CD4-positive, alpha-beta T cell treated with Interleukin-10 for 1 hour (primary cell): ENCODE measurements at places on chromosomes 16 and 17.

- DNase-seq: no peak
Measured at GRCh38 chr17:35019386-35020179, 39.3 kb downstream of the LIG3 start.

GRCh38 chr17:57260325-57261083 is 4.2 kb downstream of the MSI2 start:
- no peak for DNase-seq

- DNase-seq: peak; percentile 30
Measured at GRCh38 chr17:57739402-57740234, 5.5 kb downstream of the CCDC182 start.

DNA sequence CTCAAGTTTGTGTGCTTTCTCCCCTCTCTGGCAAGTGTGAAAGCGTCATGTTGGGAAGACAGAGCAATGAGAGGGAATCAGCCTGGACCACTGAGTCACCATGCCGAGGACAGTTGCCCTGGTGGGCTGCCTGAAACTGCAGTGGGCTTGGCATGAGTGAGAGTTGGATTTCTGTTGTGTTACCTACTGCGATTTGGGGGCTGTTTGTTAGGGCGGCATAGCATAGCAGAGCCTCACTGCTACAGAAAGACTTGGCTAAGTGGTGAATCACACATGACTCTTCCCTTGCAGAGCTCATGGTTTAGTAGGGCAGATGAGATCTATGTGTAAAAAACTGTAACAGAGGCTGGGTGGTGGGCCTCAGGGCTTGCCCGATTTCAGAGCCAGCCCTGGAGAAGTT is 324.6 kb downstream of the C16orf95 start:
- DNase-seq: no peak

GRCh38 chr16:14041164-14041563 is 30.0 kb upstream of the MRTFB start:
- DNase-seq: no peak

DNA sequence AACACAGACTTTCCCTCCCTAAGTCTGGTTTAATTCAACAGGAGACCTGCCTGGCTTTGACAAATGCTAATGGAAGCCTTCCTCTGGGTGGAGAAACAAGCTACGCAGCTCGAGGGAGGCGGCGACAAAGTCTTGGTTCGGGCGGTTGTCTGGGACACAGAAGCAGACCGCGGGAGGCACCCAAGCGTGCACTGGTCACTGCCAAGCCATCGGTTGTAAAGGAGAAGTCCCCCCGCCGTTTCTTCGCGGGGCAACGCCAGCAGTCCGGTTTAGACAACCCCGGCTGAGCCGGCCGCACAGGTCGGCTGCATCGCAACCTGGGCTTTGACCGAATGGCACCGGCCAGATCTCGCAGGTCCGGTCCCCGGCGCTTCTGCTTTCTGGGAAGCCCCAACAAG is 586 bp downstream of the GLYR1 start:
- peak; percentile 29 for DNase-seq

DNA sequence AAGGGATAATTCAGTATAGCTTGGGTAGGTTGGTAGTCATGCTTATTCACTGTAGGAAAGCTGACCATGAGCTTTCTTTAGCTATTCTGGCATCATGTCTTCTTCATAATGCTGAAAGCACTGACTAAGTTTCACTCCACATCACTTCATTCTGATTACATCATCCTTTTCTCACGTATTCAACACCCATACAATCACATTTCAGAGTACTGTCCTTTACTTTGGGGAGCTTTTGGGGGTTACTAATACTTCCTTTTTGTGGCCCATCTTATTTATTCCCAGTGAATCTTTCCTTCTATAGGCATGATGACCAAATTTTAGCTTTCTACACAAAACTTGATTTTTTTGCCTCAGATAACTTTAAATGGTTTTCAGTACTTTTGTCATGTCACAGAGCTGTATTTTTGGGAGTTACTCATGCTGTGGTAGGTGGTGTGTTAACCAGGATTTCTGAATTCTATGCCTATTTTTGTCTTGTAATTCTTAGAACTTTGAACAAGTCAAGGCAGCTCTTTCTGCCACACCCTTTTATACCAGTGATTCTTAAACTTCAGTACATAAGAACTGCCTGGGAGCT is 23.5 kb downstream of the TADA2A start:
- no peak for DNase-seq

- DNase-seq: no peak
Measured at GRCh38 chr17:32102172-32102571, 40.1 kb upstream of the RHOT1 start.

DNA sequence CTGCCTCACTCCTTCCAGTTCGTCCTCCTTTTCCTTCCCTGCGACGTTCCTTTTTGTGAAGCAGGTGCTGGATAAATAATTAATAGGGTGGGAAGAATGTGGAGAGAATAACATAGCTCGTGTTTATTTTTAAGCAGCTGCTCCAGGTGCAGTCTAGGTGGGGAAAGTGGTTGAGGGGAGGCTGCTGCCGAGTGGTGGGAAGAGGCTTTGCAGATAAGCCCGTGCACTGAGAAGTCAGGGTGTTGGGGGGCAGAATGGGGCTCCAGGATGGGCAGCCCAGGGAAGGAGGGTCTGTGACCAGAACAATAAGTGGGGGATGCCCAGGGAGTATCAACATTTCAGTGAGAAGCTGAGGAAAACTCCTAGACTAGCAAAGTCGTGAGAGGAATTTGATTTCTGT is 300.5 kb downstream of the CPPED1 start:
- no peak for DNase-seq

DNA sequence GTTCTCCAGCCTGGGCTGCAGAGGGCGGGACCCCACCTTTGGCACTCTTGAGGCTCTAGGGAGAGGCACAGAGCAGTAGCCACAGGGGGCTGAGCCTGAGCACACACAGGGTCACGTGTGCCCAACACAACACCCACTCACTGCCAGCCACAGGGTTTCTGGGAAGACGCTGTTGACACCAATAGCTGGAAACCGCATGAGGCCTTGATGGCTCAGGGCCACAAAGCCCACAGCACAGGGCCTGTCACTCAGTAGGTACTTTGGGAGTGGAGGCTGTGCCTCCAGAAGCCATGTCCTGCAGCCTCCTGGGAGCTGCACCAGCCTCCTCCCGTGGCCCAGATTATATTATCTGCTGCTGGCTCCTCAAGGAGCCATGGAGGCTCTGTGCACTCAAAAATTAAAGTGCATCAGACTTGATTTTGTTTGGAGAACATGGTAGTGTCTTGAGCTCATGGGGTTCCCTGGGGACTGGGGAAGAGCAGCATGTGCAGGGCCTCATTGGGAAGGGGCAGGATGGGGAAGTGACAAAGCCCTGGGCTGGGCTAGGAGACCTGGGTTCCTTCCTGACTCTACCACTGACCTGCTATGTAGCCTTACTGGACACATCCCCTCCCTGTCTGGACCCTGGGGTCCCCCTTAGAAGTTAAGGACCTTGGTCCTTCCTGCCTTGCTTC is 12.5 kb upstream of the SREBF1 start:
- DNase-seq: peak; percentile 91

- DNase-seq: no peak
Measured at GRCh38 chr17:55783684-55784245, 32.9 kb downstream of the PCTP start.

DNA sequence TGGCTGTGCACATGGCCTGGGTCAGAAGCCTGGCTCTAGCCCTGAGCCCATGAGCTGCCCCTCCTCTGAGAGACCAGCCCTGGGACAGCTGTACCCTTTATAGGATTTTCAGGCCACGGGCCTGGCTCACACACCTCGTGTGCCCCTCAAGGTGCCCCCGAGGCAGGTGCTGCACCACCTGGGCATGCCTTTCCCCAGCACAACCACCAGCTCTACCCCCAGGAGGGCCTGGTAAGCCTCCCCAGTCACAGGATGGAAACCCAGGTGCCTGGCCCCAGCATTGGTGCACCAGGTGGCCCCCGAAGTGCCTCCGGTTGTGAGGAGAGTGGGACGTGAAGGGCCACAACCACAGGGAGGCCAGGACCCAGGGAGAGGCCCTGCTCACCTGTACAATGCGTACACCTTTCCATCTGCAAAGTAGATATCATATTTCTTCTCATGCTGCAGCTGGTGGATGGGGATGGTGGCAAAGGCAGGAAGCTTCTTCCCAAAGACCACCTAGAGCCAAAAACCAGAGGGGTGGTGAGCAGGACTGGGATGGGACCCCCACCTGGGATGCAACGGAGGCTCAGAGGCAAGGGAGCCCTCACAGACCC is 6.3 kb downstream of the ZNF598 start:
- DNase-seq: no peak

DNA sequence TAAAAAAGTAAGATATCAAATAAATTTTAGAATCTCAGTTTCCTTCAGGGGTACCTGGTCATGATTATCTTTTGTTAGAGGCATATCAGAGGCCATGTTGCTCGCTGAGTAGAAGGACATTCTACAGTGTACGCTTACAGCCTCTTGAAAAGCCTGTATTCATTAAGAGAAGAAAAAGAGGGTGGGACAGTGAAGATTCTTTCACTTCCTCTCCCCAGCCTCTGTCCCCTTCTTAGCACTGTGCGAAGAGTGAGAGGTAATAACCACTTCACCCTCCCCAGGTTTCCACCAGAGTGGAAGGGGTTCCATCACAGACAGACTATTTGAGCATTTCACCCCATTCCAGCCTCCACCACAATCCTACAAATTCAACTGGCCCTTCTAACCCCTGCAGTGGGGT is 4.8 kb upstream of the LPO start:
- DNase-seq: no peak

- no peak for DNase-seq
Measured at GRCh38 chr17:48734333-48735061, 5.9 kb upstream of the HOXB13 start.

GRCh38 chr17:58318627-58319172 is 9.9 kb downstream of the TSPOAP1 start:
- no peak for DNase-seq

- DNase-seq: no peak
Measured at GRCh38 chr17:61233991-61234750, 165.5 kb upstream of the TBX2 start.

- no peak for DNase-seq
Measured at GRCh38 chr17:59668816-59669215, 38.4 kb downstream of the PTRH2 start.

- peak; percentile 48 for DNase-seq
Measured at GRCh38 chr16:67801883-67802282, 4.5 kb downstream of the RANBP10 start.

DNA sequence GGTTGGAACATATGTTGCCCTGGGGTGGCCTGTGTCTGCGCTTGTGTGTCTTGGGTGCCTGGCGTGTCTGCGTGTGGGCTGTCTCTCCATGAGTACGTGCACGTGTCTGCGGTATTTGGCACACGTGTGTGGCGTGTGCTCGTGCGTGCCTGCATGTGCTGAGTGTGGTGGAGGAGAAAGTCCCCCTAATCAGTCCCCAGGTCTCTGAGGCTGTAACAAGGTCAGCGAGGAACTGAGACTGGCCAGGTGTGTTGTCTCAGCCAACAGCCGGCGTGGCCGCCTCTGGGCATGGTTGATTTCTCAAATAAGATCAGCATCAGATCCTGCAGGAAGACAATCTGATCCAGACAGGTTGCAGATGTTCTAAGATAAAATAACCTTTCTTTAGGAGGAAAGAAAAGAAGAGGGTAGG is 3.5 kb upstream of the CPNE7 start:
- DNase-seq: no peak

- peak; percentile 79 for DNase-seq
Measured at GRCh38 chr16:785563-786535, 2.3 kb downstream of the RPUSD1 start.

GRCh38 chr16:55392701-55393100 is 68.7 kb downstream of the IRX6 start:
- DNase-seq: no peak

DNA sequence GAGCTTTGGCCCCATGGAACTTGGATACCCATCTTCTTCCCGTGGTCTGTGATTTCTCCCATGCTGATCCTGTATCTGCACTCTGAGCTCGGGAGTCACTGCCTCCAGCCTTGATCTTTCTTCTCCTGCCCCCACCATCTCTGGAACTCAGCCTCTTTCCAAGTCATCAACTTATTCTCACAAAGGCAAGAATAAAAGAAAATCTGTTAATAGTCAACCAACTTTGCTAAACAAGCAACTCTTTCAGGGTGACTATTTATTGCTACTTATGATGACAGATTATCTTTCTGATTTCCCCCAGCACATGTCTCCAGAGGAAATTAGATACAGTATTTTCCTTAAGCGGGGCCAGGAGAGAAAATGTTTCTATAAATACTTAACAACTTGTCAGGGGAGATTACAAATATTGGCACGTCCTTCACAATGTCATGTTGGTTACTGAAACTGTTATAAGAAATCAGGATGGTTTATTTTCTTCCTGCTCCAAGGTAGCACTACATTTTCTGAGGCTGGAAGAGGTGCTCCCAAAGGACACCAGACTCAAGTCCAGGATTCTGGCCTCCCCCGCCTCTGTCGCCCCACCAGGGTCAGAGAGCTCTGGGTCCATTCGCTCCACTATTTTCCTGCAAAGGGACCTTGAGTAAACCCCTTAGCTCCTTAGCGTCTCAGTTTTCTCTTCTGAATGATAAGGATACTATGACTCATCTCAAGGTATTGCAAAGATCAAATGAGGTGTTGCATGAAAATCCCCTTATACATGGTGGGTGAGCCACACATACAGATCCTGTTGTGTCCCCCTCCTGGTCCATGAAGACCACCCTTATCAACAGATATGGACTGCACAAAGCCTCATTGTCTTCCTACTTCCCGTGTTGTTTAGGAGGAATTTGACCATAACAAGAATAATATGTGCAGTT is 205.2 kb upstream of the WSCD1 start:
- DNase-seq: no peak

- DNase-seq: no peak
Measured at GRCh38 chr17:72199256-72199655, 78.4 kb downstream of the SOX9 start.

DNA sequence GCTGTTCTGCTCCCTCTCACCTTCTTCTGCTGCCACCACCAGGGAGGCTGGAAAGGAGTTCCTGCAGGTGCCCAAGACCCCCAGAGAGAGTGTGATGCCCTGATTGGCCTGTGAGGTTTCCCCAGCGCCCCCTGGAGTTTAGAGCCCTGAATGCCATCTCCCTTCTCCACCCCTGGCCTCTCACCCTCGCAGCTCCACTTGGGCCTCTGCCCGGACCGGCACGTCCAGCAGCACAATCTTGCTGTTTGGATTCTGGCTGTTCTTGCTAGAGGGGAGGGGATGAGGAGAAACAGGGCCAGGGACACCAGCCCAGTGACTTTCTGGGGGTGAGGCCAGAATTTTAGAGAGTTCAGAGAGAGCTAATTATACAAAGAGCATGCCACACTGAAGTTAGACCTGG is 12.5 kb upstream of the FAM171A2 start:
- DNase-seq: no peak

GRCh38 chr17:56977673-56978395 is at the start of gene SCPEP1:
SCPEP1 (plus strand) TSS chr17:56978131; CDS start chr17:56978160, 29 bp downstream.
- DNase-seq: peak; percentile 87

DNA sequence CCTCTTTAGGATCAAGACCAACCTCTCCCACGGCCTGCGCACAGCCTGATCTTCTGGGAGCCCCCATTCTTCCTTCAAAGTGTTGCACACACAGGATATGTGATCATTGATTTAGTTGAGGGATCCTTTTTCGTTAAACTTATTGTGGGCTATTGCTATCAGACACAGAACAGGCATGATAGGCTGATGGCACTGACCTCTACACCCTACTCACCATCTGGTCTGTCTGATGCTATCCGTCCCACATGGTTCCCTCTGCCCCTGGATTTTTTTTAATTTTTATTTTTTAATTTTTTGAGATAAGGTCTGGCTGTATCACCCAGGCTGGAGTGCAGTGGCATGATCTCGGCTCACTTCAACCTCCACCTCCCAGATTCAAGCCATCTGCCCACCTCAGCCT is 19.2 kb upstream of the LITAF start:
- DNase-seq: no peak
